ENCODE measurements at places on chromosomes 12 and 14. TPM values are rescaled to one million over a fixed set of nuclear protein-coding genes. Genes with fewer than 3 reads are reported as not detected.

DNA sequence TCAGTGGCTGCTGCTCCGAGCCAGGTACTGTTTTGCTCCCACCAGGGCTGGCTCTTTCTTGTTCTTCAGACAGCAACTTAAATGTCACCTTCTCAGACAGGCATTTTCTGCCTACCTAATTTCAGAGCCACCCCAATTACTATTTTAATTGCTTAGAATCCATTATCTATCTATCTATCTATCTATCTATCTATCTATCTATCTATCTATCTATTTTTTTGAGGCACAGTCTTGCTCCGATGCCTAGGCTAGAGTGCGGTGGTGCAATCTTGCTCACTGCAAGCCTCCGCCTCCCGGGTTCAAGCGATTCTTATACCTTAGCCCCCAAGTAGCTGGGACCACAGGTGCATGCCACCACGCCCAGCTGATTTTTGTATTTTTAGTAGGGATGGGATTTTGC, 58.5 kb downstream of the SPPL3 start:
- H3K27ac ChIP-seq = no peak overlapping the region
- no peak overlapping the region for H3K4me3 ChIP-seq
- no peaks in the 10 kb centered on the region for H3K36me3 ChIP-seq
- no peak for DNase-seq

DNA sequence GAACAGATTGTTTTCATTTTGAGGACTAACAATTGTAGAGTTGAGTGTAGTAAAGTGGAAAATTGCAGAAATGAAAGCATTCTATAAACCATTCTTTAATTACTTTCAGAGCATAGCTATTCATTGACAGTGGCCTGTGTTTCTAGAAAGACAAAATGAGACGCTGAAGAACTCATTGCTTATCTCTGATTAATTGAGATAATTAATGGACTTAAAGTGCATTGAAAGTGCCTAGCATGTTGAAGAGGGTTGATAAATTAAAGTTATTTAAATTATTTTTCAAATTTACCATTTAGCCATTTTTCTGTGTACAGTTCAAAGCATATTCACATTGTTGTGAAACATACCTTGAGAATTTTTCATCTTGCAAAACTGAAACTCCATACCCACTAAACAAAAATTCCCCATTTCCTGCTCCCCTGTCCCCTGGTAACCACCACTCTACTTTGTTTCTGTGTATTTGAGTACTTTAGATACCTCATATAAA, 57.4 kb downstream of the DAAM1 start:
- DNase-seq = no peak
- peaks cover 20% of the 10 kb centered on the region for H3K4me1 ChIP-seq
- H3K27ac ChIP-seq = no peak overlapping the region
- no peak overlapping the region for H3K4me3 ChIP-seq
- no peaks in the 10 kb centered on the region for H3K27me3 ChIP-seq

- no peak overlapping the region for H3K27ac ChIP-seq
- DNase-seq = no peak
- no peaks in the 10 kb centered on the region for H3K4me1 ChIP-seq
- H3K4me3 ChIP-seq = no peak overlapping the region
Measured at GRCh38 chr12:122852336-122853275, 17.3 kb downstream of the HIP1R start.

- no peaks in the 10 kb centered on the region for H3K4me1 ChIP-seq
- H3K27me3 ChIP-seq = no peaks in the 10 kb centered on the region
- no peak overlapping the region for H3K27ac ChIP-seq
- no peaks in the 10 kb centered on the region for H3K36me3 ChIP-seq
Measured at GRCh38 chr12:100862676-100863075, 68.1 kb downstream of the ANO4 start.

- H3K4me3 ChIP-seq = no peak overlapping the region
- peak; percentile 13 for DNase-seq
- H3K36me3 ChIP-seq = no peaks in the 10 kb centered on the region
Measured at GRCh38 chr12:16350682-16351081, 3.2 kb downstream of the MGST1 start.

MAP3K9 gene
- polyA plus RNA-seq = 4.4 TPM

C3AR1 gene
- polyA plus RNA-seq = 5.9 TPM
